Renal pelvis (tissue), 12 donors: ENCODE measurements at places on chromosomes 3 and 15.
A peak's percentile ranks its signal among the peaks of the same experiment; 100 is the strongest.

DNA sequence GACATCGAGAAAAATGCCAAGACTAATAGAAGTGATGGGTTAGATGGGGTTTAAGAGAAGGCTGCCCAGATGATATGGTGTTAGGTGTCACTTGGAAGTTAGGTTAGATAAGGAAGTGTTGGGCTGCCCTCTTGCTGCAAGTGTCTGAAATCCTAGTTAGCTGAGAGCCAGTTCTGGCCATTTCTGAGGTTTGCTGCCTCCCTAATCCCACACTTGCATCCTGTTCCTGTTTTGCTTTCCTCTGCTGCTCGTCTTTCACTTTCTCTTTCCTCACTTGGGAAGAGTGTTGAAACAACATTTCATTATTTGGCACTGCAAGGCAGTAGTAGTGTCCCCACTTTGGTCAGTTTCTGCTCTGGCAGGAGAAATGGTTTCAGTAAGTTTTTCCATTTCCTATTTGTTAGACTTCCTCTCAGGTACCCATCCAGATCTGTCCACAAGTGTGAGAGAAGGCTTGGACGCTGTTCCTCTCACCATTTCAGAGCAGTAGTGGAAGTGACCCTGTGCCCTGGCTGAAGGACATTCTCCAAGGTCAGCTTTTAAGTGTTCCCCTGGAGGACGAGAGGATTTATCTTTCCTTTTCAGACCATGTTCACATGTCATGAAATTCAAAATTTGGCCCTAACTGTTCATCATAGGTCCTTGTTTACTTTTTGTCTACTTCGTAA, 93.3 kb downstream of the ADAMTSL3 start:
- DNase-seq: no peak

DNA sequence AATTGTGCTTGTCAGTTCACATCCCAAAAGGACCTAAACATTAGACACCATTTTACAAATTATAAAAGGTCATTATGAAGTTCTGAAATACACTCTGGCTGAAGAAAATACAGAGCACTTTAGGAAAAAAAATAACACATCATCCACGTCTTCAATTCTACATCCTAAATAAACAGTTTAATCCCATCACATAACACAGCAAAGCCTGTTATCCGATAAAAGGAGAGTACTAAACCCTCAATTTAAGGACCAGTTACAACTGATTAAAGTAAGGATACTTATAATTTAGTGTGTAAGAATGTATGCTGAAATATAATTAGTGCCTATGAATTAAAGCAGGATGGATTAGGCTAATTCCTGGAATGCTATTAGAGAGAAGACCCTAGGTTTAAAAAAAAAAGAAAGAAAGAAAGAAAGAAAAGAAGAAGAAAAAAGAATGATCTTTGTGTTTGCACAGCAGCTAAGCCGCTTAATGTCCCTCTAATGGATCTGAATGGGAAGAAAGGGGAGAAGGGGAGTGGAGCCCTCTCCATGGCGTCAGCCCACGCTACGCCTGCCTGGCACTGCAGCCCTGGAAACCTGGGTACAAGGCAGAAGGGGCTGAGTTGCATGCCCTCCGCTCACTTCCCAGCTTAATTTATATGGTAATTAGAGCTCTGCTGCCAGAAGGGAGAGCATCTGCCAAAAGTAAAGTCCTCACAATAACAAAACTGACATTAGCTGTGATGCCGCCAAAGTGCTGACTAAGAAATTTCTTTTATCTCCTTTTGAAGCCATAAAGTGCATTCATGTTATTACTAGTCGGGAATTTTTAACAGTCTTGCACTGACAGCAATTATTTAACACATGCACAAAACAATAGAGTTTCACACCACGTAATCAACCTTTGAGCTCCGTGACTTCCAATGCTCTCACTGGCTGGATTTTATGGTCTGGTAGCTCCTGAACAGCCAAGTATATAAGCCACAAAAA, 90.0 kb downstream of the FSIP1 start:
- peak; percentile 55 for DNase-seq

DNA sequence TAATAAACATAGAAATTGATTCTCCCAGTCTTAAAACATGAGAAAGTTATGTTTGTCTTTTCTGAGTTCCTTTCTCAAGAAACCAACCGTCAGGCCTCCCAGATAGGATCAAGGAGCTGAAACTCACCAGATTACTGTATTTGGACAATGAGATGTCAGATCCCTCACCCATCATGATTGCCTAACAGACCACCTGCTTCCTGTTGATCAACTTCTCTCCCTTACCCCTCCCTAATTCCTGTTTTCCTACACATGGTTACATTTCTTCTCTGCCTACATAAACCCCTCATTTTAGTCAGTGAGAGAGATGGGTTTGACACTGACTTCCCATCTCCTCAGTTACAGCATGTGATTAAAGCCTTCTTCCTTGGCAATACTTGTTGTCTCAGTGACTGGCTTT, 917.5 kb downstream of the FHIT start:
- DNase-seq: no peak

GRCh38 chr15:54605043-54605442, 591.7 kb downstream of the RSL24D1 start:
- no peak for DNase-seq

GRCh38 chr3:144774897-144775296, 803.3 kb downstream of the DIPK2A start:
- DNase-seq: no peak

GRCh38 chr3:31503456-31503855, 29.3 kb upstream of the STT3B start:
- DNase-seq: no peak

- no peak for DNase-seq
Measured at GRCh38 chr15:60390871-60391501, 6.8 kb downstream of the ANXA2 start.

DNA sequence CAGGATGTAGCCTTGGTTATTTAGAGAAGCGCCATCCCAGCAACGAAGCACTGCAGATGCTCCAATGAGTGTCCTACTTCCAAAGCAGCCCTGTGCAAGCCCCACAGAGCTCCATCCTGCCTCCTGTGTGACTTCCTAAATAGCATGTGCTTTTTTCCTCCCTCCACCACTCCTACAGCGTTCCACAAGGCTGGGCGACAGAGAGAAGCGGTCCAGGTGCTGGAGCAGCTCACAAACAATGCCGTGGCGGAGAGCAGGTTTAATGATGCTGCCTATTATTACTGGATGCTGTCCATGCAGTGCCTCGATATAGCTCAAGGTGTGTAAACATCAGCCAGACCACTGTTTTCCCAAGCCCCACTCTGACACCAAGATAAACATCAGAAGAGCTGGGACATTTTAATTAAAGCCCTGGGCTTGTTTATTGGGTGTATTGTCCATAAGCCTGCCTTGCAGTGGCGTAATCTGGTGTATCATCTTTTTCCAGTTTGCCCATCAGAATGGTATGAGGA, 22.2 kb upstream of the RHO start:
- no peak for DNase-seq
